ENCODE measurements at places on chromosomes 5 and 9.

- no peak for DNase-seq
Observed at GRCh38 chr5:78922879-78923621, 62.1 kb downstream of the ARSB start.

- DNase-seq = no peak
Observed at GRCh38 chr5:74538206-74538661, 102.3 kb downstream of the ENC1 start.

- DNase-seq = no peak
Observed at GRCh38 chr5:81881595-81881994, 90.2 kb upstream of the ATG10 start.

GRCh38 chr5:96816991-96817390 is 9.2 kb upstream of the ERAP1 start:
- DNase-seq = no peak

DNA sequence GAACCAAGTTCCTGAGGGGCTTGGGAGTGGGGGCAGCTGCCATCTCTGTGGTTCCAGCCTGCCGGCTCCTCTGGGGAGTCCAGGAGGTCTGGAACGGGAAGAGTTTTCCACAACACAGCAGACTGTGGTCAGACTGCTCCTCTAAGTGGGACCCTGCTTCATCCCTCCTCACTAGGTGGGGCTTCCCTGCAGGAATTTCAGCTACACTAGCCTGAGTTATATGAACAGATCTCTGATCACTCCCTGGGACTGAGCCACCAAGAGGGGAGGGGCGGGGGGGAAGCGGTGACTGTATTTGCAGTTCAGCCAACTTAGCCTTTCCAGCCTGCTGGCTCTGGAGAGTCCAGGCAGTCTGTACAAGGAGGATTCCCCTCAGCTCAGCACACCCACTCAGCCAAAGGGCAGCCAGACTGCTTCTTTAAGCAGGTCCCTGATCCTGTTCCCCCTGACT is 19.4 kb downstream of the DTWD2 start:
- DNase-seq = no peak

DNA sequence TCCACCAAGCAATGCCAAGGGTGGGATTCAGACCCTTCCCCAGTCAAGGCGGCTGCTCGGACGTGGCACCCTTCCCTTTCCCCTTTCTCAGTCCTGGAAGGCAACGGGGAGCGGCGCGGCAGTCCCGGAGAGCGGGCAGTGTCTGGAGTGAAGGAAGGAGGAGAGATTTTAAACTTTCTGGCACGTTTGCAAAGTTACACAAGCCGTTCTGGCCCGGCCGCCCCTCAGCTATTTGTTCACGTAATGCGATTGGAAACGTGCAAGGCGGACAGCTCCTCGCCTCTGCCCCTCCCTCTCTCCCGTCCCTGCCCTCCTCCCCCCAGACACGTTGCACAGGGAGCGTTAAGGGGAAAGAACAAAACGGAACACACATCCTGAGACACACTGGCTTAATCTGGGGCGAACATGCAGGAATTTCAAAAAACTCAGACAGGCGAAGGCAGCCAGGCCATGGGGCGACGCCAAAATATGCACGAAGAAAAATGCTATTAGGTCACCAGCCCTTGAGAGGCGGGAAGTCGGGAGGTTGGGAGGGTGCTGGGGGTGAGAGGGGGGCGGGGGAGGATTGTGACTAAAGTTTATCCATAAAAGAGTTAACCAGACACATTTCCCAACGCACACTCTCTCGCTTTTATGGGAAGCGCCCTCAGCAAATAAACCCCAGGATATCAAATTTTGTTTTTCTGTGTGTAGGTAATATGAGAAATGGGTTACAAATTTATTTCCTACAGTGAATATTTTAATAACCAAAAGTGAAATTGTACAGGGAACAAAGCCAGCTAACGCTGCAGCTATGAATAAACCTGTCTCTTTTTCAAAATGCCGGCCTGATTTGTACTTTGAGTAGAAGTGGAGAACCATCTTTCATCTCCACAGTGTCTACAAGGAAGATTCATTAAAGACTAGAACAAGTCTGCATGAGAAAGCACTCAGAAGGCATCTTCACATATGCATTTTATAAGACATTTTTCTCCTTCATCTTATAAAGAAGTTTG is at the start of gene LOX:
LOX (minus strand) TSS at position 144 of the 995 bp plus-strand sequence. CDS start 274 bp downstream, outside the sequence.
- no peak for DNase-seq

DNA sequence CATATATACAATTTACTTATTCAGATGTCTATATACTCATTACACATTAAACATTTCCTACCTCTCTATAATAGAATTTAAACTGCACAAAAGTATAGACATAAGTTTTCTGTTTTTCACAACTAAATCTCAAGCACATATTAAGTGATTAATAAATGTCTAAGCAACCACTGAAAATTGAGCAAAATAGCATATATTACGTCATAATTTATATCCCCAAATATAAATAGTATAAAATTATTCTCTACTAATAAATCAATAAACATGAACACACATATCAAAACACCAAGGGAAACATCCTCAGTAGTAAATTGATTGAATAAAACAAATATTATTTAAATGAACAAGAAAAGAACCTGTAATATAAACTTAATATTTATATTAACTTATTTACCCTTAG is 865.1 kb downstream of the CDH18 start:
- DNase-seq = no peak

DNA sequence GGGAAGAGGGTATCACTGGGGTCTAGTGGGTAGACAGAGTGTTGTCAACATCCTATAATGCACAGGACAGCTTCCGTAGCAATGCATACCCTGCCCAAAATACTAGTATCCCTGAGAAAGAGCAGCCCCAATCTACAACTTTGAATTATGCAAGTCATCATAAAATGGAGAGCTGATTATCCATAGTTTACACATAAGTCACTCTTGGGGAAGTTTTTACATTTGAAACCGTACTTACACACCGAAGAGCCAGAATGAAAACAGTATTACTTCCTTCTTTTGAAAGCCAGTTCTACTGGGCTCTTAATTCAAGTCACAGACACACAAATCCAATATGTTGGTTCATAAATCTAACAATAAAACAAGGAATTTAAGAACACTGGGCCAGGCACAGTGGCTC is 21.6 kb downstream of the RNF145 start:
- DNase-seq = no peak

- DNase-seq = no peak
Observed at GRCh38 chr9:77547106-77547730, 100.9 kb downstream of the GNA14 start.

GRCh38 chr5:14219800-14220512 is 76.8 kb downstream of the TRIO start:
- DNase-seq = no peak

DNA sequence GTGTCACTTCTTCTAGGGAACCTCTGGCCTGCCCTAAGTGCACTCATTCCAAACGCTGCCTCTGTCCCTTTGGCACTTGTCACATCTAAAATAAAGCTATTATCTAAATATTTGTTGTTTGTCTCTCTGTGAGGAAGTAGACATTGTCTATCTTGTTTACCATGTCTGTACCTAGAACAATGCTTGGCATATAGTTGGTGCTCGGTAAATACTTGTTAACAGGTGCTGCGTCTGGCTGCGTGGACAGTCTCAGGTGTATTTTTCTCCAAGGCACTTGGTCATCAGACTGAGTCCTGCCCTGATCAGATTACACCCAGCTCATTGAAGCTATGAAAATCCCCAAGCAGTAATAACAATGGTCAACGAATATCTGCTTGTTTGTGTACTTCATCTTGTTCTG is 174.9 kb upstream of the SMIM23 start:
- no peak for DNase-seq

- DNase-seq = no peak
Observed at GRCh38 chr9:133509179-133510083, 15.3 kb downstream of the MYMK start.

DNA sequence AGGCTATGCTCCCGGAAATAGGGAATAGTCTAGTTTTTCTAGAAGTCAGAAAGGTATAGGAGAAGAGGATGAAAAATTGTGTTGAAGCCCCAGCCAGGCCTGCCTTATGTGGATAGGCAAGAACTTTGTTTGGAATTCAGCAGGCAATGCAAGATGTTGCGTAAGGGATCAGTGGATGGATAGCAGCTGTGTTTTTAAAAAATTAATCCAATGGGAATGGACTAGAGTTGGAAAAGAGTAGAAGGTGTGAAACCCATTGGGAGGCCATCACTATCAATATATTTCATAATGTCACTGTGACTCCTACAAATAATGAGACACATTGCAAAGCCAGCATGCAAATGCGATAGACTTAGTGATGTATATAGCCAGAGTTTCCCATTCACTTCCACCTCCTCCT is 281.9 kb downstream of the MARCHF11 start:
- DNase-seq = no peak

DNA sequence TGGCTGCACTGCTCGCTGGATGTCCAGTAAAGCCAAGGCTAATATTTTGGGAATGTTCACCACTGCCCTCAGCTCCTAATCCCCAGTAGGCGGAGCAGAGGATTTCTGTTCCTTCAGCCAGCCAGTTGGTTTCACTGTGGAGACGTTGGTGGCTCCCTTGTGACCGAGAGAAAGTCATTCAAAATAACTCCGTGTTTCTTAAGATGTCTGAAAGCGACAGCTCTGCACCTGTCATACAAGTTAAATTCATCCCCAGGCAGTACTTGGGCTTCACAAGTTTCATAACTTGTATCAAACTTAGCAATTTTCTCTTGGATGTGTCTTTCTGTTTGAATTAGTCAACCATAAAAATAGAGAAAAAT is 382 bp upstream of the CDKN2B start:
- DNase-seq = no peak

- DNase-seq = no peak
Observed at GRCh38 chr5:141077826-141078225, 16.6 kb upstream of the PCDHB2 start.

DNA sequence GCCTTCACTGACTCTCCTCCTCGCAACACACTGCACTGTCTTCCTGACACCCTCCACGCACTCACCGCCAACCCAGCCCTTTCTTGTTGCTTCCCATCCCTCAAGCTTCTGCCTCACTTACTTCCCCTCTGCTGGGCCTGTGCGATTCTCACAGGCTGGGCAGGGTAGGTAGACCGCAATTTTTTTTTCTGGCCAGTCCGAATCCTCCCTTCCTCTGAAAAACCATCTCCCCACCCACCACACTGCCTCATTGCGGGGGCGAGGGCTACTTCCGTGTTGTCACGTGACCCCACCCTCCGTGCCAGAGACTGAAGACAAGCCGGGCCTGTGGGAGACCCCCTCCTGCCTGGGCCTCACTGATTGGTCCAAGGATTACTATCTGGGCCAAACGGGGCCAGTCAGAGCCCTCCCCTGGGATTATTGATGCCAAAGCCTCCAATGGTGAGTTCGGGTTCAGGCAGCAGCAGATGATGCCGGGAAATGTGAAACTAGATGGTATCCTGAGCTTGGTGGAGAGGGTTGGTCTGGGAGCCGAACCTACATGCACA is 73.1 kb downstream of the STK10 start:
- DNase-seq = peak; percentile 48

- no peak for DNase-seq
Observed at GRCh38 chr5:9892696-9893095, 262.5 kb upstream of the TAS2R1 start.

- no peak for DNase-seq
Observed at GRCh38 chr5:80122579-80122978, 87.4 kb downstream of the THBS4 start.

GRCh38 chr9:40907657-40908624 is 220.5 kb downstream of the FOXD4L6 start:
- DNase-seq = no peak

DNA sequence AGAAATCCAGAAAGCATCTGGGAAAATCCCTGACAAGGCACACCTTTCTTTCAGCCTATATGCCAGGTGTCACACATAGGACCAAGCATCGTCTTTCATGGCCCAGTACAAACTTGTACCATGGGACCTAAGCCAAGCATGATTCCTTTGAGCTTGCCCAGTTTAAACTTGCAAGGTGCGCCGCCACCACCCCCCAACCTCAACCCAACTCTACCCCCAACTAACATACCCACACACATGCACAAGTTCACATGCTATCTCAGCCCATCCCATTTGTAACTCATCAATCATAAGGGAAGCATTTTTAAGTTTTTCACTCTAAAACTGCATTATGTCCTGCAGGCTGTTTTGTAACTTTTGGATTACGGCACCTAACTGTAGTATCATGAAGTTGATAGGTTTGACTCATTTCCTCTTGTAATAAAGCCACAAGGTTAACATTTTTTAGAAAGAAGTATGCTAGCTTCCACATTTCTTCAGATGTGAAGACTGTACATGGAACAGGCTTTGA is 145.9 kb upstream of the FST start:
- DNase-seq = no peak

All from T-helper 17 cell (primary cell).